Hematopoietic multipotent progenitor cell (in vitro differentiated cells): ENCODE measurements at places on chromosomes 16 and 17.

GRCh38 chr16:66044556-66044955 lies 321.9 kb upstream of the CDH5 start:
- no peak for DNase-seq

DNA sequence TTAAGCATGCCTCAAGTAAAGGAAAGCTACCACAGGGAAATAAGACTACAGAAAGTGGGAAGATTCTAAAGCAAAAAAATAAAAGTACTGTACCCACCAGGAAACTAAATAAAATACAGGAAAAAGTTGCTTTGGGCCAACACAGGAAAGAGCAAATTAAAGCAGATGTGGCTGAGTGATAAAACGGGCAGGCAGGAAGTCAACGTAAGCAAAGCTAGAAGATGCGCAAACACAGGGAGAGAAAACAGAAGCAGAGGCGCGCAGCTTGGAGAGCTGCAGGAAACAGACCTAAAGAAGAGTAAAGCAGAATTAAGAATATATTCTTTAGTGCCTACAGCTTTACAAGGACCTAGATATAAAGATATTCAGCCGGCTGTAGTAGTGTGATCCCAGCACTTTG lies 21.7 kb downstream of the USP36 start:
- DNase-seq, result peak; percentile 96

GRCh38 chr17:56185491-56186221 lies 32.4 kb downstream of the ANKFN1 start:
- DNase-seq, result no peak

- DNase-seq, result no peak
Measured at GRCh38 chr17:2995377-2995776, 68.0 kb downstream of the OR1D5 start.

- no peak for DNase-seq
Measured at GRCh38 chr16:11408216-11408615, 63.0 kb downstream of the RMI2 start.

GRCh38 chr17:57986841-57987580 lies 1.0 kb downstream of the VEZF1 start:
- DNase-seq, result no peak

GRCh38 chr17:29068818-29069217 lies 25.9 kb downstream of the PIPOX start:
- DNase-seq, result no peak

DNA sequence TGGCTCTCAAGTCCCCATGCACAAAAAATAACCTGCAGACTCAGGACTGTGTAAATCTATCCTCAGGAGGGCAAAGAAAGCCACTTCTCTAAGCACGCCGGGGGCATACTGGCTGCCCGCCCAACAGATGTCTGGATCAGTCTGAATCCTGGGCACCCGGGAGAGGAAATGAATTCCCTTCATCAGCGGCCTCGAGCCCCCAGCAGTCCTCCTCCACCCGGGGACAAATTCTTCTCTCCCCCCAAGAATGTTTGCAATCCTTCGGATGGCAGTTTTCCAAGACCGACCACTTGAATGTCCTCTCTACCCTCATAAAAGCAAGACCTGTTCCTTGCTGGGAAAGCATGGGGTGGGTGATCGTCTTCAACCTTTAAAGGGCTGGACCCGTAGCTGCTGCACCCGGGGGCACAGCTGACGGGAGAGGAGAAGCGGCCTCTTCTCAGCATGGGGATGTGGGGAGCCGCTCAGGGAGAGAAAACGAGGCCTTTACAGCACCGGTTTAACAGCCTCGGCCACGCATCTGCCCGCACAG lies 9.4 kb upstream of the MAP2K3 start:
- no peak for DNase-seq

DNA sequence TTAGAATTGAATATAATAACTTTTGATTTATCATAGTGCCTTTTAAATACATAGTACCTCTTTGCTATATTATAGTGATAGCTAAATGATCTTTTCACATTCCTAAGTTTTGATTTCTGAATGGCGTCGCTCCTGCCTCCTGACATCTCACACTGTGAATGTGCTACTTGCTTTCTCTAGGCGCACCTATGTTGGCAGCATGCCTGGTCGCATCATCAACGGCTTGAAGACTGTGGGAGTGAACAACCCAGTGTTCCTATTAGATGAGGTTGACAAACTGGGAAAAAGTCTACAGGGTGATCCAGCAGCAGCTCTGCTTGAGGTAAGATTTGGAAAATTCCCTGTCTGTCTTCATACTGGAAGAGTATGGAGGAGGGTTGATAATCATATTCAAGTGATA lies 29.8 kb upstream of the ABCC11 start:
- DNase-seq, result no peak

GRCh38 chr17:28953444-28954118 lies 2.3 kb upstream of the PHF12 start:
- peak; percentile 17 for DNase-seq

GRCh38 chr16:50245417-50246298 lies 20.7 kb upstream of the ADCY7 start:
- no peak for DNase-seq
